ENCODE measurements at places on chromosomes 16 and 17.

DNA sequence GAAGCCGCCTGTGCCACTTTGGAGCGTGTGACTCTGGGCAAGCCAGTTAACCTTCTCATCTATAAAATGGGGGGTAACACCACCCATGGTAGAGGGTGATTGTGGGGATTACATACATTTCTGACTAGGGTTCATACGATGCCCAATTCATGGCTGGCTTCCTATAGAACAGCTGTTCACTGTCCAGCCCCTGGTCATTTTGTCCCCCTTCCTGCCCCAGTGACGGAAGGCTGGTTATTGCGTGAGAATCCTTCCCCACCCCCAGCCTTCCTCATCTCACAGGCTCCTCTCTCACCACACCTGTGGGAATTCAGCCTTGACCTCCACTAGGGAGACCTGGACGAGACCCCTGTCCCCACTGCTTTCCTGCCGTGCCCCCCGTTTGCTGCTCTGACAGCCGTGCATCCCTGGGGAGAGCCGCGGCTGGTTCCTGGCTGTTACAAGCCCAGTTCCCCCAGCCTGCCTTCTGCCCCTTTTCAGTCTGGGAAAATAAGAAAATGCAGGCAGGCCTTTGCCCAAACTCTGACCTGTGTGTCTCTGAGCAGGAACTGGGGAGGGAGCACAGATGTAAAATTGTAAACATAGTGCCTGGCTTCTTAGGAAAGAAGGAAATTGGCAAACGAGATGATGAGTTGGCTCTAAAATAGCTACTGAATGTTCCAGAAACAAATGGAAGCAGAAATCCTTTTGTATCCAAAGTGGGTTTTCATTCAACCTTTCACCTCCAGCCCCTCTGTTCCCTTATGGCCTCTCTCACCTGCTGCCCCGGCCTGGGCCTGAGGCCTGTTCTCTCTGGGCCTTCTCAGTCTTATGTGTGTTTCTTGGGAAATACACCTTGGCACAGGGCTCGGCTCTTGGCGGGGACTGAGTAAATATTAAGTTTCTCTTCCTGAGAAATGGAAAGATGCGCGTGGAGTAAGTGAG lies 67.3 kb downstream of the OR1D5 start:
- DNase-seq = no peak

DNA sequence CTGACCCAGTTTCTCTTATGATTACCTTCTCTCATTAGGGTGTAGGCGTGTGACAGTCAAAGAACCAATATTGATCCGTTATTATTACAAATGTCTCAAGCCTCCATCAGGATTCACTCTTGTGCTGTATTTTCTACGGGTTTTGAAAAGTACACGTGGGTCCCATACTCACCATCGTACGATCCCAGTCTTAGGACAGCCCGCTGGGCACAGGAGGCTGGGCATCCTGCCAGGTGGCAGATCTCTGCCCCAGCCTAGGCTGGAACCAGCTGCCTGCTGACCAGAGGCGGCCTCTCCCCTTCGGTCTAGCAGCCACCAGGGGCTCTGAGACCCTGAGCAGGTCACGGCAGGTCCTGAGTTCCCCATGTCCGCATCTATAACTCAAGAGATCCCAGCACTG lies 2.0 kb upstream of the METRNL start:
- DNase-seq = no peak

DNA sequence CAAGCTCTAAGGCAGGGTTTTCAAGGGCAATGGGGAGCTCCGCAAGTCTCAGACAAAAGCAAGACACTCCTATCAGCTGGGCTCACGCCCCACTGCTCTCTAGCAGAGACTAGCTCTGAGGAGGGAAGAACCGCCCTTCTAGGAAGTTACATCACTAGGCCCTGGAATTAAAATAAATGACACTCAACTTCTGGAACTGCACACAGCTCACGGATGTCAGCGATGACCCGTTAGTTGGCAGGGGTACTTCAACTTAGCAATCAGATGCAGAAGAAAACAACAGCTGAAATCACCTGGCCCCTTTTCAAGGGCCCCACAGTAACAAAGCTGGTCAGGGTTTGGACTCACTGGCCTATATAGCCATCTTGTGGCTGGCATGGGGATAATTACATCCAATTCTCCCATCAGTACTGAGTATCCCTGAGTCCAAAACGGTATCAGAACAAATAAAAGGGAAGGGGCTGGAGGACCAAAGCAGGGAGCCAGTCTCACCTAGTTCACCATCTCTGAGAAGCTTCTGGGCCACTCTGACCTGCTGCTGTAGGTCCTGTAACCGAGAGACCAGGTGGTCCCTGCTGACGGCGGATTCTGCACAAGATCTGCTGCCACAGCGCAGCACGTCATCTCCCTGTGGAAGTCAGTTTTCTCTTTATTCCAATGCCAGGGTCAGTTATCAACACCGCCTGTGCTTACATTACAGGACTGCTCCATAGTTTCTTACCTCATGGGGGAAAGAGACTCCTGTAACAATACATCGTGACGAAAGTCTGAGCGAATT lies 22.2 kb downstream of the SERPINF1 start:
- peak; percentile 63 for DNase-seq

- DNase-seq = no peak
Measured at GRCh38 chr16:50289950-50290764, 23.8 kb downstream of the ADCY7 start.

DNA sequence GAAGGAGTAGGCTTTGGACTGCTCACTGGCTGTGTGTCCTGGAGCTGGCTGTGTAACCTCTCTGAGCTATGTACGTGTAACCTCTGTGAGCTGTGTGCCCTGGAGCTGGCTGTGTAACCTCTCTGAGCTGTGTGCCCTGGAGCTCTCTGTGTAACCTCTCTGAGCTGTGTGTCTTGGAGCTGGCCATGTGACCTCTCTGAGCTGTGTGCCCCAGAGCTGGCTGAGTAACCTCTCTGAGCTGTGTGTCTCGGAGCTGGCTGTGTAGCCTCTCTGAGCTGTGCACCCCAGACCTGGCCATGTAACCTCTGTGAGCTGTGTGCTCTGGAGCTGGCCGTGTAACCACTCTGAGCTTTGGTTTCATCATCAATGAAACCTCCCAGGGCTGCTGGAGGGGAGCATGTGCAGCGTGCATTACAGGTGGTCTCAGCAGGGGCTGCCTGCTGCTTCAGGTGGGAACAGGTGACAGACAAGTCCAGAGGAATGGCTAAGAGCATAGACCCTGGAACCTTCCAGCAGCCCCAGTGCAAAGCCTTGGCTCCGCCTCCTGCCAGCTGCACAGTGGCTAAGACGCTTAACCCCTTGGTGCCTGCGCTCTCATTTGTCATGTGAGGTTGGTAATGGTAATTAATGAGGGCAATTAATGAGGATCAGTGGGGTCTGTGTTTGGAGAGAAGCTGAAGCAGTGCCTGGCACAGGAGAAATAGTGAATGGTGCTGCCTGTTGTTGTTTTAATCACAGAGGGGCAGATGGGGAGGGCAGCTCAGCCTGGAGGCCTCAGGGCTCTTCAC lies 86.7 kb downstream of the KATNIP start:
- no peak for DNase-seq

GRCh38 chr16:57127037-57127763 lies 34.8 kb downstream of the CPNE2 start:
- no peak for DNase-seq

DNA sequence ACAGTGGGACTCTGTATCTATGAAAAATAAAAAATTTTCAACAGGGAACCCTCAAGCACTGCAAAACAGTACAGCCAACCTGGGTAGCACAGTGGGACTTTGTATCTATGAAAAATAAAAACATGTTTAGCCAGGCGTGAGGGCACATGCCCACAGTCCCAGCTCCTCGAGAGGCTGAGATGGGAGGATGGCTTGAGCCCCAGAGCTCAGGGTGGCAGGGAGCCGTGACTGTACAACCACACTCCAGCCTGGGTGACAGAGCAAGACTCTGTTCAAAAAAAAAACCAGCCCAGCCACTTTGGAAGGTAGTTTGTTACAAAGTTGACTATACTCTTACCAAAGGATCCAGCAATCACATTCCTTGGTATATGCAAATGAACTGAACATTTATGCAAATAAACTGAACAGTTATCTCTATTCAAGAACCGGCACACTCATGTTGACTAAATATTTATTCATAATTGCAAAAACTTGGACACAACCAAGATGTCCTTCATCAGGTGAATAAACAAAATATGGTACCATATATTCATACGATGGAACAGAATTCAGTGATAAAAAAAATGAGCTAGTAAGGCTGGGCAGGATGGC lies 5.2 kb downstream of the RPH3AL start:
- DNase-seq = no peak

- no peak for DNase-seq
Measured at GRCh38 chr17:78255029-78255656, 23.7 kb downstream of the TMEM235 start.

DNA sequence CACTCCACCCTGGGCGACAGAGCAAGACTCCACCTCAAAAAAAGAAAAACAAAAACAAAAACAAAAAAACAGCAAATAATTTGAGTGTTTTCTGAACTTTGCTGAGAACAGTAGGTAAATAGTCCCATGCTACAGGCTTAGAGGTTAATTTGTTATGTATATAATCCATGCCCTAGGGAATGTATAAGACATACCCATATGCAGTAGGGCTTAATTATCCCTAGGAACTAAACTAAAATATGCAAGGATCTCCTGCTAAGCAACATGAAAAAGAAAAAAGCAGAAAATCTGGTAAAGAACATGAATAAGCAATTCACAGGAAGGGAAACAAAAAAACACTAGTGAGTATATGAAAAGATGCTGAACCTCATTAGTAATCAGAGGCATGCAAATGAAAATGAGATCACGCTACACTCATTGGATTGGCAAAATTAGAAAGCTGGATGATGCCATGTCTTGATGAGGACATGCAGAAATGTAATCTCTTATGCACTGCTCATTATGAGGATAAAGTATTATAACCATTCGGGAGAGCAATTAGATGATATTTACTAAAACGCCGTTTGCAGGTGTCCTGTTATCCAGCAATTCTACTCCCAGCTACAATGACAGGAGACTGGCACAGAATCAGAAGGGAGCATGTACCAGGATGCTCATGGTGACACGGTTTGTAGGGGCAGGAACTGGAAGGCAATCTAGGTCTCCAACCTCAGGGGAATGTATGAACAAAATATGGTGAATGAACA lies 5.6 kb downstream of the KCTD13 start:
- no peak for DNase-seq

DNA sequence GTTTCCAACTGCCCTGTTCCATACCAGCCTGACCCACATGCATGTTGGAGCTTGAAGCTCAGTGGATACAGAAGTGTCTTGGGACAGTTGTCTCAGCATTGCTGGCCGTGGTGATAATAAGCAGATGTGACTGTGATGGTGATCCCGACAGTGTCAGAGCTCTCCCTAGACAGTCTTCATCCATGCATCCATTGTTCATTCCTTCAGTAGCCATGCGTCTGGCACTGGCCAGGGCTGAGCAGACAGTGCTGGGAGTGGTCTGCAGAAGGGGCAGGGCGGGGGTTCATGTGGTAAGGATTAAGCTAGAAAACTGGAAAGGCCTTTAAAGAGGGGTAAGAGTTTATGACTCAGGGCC lies 68.1 kb downstream of the GNAO1 start:
- no peak for DNase-seq

GRCh38 chr16:23420011-23420410 lies 33.0 kb downstream of the COG7 start:
- DNase-seq = no peak

- no peak for DNase-seq
Measured at GRCh38 chr16:86231321-86231995, 278.9 kb upstream of the FOXF1 start.

GRCh38 chr17:5700745-5701144 lies 116.4 kb upstream of the NLRP1 start:
- DNase-seq = no peak

GRCh38 chr16:21227866-21228265 lies 5.6 kb upstream of the ANKS4B start:
- DNase-seq = no peak

GRCh38 chr17:73430165-73430680 lies 118.4 kb upstream of the CDC42EP4 start:
- DNase-seq = no peak

DNA sequence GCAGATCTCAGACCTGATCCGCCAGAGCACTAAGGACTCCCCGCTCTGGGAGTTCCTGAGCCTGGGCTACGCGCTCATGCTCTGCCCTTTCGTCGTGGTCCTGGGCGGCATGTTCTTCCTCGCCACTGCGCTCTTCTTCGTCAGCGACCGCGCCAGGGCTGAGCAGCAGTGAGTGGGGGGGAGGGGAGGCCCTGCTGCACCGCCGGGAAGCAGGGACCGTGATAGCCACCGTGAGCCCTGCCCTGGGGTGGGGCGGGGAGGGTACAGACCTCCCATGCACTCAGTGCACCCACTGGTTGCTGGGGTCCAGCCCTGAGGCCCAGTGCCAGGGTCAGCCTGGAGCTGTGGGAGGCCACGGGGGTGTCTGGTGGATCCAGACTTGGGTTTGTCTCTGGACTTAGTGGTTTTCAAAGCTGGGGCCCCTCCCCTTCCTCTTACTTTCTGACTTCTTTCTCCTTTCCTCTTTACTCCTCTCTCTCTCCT lies 18.9 kb downstream of the MYBBP1A start:
- DNase-seq = no peak

DNA sequence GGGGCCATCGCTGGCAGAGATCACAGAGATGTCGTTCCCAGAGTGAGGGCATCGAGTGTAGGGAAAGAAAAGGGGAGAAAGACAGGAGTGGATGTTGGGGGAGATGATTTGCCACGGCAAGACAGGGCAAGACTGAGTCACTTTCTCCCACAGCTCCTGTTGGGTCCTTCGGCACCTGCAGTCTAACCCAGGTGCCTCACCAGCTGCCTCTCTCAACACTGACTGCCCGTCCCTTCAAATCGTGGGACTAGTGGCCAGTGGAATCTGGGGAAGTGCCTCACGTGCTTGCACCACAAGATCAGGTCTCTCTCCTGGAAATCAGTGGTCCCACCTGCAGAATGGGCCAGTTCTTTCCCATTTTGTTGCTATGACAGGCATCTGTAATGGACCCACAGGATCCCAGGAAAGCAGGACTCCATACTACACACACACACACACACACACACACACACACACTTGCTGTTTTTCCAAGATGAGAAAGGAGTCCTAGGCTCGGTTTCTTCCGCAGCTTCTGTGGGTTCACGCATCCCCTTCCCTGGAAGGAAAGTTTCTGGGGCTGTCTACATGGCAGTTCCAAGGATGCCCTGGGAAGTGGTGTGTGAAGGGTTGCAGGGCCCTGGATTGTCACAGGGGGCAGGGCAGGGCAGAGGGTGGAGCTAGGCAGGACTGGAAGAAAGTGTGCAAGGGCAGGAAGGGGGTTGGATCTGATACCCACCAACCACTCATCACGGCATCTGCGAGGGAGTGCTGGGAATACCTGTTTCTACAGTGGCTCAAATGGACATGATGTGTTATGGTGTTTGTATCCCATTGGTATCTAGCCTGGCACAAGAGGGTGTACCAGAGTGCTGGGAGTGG lies 10.2 kb upstream of the CBX8 start:
- DNase-seq = no peak

- no peak for DNase-seq
Measured at GRCh38 chr17:74680213-74680612, 32.5 kb downstream of the CD300LF start.

GRCh38 chr16:56871172-56871593 lies 6.2 kb downstream of the SLC12A3 start:
- DNase-seq = peak; percentile 58

- DNase-seq = no peak
Measured at GRCh38 chr17:47684025-47684424, 9.9 kb upstream of the TBKBP1 start.
